ENCODE measurements at places on chromosomes 3 and 15.

GRCh38 chr3:108486941-108487340, 23.5 kb downstream of the MYH15 start:
- no peak for DNase-seq

- no peak for DNase-seq
Observed at GRCh38 chr3:87088993-87089841, 98.3 kb upstream of the VGLL3 start.

- DNase-seq = no peak
Observed at GRCh38 chr3:42443292-42443691, 32.9 kb upstream of the LYZL4 start.

DNA sequence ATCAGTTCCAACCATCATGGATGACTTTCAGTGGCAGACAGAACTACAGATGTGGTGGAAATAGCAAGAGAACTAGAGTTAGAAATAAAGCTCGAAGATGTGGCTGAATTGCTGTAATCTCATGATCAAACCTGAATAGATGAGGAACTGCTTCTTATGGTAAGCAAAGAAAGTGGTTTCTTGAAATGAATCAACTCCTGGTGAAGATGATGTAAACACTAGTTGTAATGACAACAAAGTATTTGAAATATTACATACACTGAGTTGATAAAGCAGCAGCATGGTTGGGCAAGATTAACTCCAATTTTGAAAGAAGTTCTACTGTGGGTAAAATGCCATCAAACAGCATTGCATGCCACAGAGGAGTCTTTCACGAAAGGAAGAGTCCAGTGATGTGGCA, 131.7 kb upstream of the FAM3D start:
- no peak for DNase-seq

All from stimulated activated CD4-positive, alpha-beta T cell treated with anti-CD3 and anti-CD28 coated beads, Interleukin-15, amount 100 ng/mL, for 48 hours (primary cell).